Stimulated activated CD4-positive, alpha-beta T cell treated with anti-CD3 and anti-CD28 coated beads, TNF-alpha, amount 100 ng/mL, for 24 hours (primary cell): ENCODE measurements at places on chromosomes 5 and 9.

- no peak for DNase-seq
Measured at GRCh38 chr5:67065696-67066095, 130.9 kb downstream of the CD180 start.

GRCh38 chr5:107005653-107006052 lies 665.1 kb downstream of the EFNA5 start:
- no peak for DNase-seq

DNA sequence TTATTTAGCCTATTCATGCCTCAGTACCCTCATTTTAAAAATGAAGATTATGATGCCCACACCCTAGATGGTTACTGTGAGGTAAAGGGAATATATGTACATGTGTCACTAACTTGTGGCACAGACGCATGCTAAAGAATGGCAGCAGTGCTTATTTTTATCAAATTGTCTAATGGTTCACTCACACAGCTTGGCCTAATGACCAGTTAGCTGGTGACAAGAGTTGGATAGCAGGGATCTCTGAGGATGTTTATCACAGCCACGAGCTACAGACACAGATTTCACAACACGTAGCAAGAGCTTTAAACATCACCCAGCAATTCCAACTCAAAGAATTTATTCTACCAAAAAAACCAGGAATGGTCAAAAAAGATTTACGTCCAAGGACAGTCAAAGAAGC lies 7.2 kb downstream of the BAG1 start:
- DNase-seq: no peak

DNA sequence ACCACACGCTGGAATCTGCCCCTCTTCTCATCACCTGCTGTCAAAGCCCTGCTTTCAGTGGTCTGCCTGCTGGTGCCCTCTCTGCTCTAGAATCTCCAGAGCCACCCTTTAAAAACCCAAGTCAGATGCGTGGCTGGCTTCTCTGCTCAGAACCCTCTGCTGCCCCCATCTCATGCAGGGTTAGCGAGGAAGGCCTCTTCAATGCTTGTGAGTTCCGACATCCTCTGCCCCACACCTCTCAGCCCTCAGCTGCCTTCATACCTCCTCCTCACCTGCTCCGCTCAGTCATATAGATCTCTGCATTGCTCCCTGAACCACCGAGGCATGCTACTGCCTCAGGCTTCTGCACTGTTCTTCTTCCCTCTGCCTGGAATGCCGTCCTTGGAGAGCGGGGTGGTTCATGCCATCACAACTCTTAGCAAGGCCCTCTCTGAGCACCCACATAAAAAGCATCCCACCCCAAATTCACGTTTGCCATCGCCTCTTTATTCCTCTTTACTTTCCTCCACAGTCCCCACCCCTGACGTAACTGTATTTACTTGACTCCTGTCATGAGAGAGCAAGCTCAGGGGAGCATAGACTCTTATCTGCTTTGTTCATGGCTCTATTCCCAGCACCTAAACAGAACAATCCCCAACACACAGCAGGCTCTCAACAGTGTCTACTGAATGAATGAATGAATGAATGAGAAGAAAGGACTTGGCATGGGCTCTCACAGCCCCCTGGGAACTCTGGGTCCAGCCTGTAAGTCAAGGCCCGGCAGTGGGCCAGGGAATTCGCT lies 10.4 kb downstream of the SHB start:
- no peak for DNase-seq

DNA sequence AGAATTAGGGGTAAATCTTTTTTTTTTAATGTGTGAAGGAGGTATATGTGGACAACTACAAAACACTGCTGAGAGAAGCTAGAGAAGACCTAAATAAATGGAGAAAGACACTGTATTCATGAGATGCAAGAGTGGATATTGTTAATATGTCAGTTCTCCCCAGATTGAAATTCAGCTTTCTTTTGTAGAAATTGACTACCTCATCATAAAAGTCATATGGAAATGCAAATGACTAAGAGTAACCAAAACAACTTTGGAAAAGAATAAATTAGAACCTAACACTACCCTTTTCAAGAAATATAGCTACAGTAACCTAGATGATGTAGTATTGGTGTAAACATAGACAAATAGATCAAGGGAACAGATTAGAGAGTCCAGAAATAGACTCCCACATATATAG lies 400.7 kb downstream of the ADGRV1 start:
- no peak for DNase-seq

DNA sequence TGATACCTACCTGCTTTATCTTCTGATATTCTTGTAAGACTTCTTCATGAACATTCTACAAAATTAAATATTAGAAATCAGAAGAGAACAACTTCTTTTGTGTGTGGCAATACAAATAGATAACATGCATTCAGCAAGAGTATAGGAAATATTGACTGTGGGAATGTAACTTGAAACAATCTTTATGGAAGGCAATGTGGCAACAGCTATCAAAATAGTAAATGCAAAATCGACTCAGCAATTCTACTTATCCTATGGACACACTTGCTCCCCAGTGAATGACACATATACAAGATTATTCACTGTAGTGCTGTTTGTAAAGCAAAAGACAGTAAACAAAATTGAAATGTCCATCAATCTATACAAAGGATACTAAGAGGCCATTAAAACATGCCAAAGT lies 66.5 kb upstream of the GLRX start:
- DNase-seq: no peak

GRCh38 chr9:121620325-121620673 lies 31.1 kb upstream of the DAB2IP start:
- DNase-seq: no peak

DNA sequence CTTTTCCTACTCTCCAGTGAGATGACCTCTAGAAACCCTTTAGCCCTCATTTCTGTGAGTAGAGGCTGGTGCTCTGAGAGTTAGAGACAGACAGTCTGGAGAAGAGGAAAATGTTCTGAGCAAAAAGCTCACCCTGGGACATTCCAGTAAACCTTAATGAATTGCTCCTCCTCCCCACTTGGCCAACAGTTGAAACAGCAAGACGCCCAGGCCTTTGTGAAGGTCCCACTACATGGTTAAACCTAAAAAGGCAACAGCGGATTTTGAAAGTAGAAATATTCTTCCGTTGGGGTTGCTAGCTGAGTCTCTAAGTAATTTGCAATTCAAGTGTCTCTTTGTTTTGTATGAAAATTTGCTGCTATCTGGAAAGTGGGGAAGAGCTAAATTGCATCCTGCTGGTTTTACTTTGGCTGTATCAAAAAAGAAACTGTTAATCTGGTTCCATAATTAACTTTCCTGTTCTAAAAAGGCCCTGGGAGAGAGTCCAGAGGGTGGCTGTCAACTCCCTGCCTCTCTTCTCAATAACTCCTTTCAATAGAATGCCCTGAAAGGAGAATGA lies 63.8 kb downstream of the ATP10B start:
- no peak for DNase-seq
